Right renal cortex interstitium (tissue), 3 donors: ENCODE measurements at places on chromosomes 12 and 14. TPM values are rescaled to one million over a fixed set of nuclear protein-coding genes. Genes with fewer than 3 reads are reported as not detected.

GRCh38 chr12:104699489-104700190 lies 242.9 kb downstream of the CHST11 start:
- no peak for DNase-seq

The SLC2A3 gene
- polyA plus RNA-seq, result 17.8 TPM

DNA sequence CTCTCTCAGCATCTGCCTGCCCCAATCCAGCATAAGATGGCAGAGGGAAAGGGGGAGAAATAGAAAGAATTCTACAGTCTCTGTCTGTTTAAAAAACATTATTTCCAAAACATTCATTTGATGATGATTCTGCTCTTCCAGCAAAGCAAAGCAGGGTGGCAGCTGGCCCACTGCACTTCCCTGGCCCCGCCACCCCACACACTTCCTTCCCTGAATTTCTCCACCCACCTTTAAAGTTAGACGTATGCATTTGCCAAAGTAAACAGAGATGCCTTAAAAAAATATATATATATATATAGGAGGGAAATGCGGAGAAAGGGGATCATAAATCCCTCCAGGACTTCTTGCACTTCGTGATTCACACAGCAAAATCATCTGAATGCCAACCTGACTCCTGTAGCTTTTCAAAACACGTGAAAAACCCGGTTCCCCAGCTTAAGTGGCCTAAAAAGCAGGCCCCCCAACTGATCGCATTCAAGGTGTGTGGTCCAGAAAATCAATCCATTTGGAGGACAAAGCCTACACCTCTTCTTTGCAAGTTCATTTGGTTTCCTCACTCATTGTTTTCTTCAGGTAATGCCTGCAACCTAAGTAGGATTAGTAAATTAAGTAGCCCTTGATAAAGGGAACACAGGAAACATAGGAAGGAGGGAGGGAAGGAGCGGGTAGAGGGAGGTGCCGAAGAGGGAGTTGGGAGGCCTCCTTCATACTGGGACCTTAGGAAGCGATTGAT lies 68.8 kb downstream of the LLPH start:
- DNase-seq, result no peak

- DNase-seq, result no peak
Observed at GRCh38 chr12:81573228-81573627, 185.9 kb downstream of the PPFIA2 start.

DNA sequence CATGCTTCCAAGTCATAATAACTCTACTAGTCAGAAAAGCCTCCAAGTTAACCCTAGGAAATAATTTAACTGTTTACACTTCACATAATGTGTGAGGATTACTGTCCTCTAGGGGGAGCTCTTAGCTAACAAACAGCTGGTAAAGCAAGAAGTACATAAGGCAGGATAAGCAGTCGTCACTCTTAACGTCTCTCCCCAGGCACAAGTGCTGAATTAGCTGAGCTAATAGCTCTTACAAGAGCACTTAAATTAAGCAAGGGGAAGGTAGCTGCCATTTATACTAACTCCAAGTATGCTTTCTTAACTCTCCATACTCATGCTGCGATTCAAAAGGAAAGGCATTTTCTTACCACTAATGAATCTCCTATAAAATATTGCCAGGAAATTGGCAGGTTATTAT lies 79.3 kb upstream of the TSPAN11 start:
- DNase-seq, result peak; percentile 7

- DNase-seq, result no peak
Observed at GRCh38 chr12:59041241-59042121, 121.2 kb upstream of the LRIG3 start.

DNA sequence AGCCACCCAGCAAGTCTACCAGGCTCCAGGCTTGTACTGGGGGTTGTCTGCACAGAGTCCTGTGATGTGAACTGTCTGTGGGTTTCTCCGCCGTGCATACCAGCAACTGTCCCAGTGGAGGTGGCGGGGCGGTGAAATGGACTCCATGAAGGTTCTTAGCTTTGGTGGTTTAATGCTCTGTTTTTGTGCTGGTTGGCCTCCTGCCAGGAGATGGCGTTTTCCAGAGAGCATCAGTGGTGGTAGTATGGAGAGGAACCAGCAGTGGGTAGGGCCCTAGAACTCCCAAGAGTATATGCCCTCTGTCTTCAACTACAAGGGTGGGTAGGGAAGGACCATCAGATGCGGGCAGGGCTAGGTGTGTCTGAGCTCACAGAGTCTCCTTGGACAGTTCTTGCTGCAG lies 303.8 kb downstream of the TMEM121 start:
- no peak for DNase-seq

DNA sequence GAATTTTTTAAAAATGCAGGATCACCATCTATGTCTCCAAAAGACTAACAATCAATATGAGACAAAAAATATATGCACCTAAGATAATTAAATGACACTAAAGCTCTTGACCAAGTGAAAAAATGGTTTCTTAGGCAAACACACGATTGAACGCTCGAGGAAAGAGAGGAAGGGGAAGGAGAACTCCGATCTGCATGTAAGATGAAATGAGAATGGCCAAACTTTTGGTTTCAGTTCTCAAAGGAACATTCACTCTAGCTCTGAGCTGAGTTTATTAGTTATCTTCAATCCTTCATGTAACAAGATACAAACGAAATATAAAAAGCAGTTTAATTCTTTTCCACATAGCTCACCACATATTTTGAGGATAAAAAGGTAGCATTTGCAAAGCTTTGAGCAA lies 2.8 kb downstream of the DYRK4 start:
- DNase-seq, result no peak

DNA sequence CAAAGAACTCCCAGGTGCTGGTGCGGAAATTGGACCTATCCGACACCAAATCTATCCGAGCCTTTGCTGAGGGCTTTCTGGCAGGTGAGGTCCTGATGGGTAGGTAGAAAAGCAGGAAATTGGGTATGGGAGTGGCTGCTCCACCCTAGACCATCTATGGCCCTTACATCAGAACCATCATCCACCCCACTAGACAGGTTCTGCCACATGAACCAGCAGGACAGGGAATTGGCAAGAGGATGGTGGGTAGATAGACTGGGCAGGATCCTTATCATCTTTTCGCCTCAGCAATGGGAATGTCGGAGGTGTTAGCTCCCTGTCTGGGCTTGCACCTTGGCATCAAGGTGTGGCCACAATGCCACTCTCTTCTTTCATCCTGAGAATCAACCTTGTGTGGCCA lies 23.5 kb downstream of the RDH12 start:
- no peak for DNase-seq

DNA sequence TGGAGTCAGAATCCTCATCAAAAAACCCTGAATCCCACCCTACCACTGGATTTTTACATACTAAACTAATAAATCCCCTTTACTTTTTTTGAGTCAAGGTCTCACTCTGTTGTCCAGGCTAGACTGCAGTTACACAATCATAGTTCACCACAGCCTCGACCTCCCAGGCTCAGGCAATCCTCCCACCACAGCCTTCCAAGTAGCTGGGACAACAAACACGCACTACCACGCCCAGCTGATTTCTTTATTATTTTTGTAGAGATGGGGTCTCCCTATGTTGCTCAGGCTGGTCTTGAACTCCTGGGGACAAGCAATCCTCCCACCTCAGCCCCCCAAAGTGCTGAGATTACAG lies 24.3 kb downstream of the SPTSSA start:
- DNase-seq, result no peak
